ENCODE measurements at places on chromosomes 3 and 15.

- DNase-seq: no peak
Measured at GRCh38 chr3:194348354-194348753, 2.8 kb downstream of the CPN2 start.

GRCh38 chr3:194999491-194999890 is 271.5 kb downstream of the XXYLT1 start:
- DNase-seq: no peak

DNA sequence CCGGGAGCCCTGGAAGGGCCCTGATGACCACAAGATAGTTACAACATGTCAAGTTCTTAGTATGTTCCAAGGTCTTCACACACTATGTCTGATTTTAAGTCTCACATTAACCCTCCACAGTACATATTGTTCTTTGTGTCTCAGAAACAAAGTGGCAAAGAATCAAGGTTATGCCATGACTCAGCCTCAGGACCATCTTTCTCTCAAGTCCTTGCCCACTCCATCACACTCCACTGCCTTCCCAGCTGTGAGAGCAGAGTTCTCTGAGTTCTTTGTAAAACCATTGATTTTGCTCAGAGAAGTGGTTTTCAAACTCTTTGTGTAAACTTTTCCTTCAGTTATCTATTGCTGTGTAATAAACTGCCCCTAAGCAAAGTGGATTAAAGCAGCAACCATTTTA is 67.9 kb upstream of the C3orf80 start:
- DNase-seq: no peak

DNA sequence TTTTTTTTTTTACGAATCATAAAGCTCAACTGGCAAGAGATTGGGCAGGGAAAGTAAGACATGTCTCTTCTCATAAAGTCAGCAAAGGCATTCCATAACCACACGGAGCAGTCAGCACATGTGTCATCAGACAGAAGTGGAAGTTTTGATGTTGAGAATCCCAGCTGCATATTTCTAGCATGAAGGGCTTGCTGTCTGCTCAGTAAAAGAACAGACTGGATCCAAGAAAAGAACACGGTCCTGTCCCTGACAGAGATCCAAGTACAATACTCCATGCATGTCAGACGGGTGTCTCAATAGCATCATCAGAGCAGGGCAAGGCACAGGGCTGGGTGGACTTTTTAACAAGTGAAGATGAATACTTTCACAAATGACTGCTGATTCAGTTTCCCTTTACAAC is 38.2 kb downstream of the ABI3BP start:
- DNase-seq: peak; percentile 95

DNA sequence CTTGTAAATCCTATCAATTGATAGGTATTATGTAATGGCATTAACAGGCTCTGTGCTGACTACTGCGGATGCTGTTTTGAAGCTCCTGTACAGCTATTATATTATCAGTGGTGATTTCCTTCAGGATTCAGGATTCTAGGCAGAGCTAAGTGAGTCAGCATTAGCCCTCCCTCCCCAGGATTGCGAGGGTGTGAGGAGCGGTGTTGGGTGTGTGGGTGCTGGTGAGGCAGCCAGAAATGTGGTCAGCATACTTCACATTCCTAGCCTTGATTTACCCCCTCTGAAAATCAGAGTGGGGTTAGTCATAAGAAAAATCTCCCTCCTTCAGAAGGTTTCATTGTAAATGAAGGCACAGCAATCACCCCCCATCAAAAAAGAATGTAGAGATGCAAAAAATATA is 72.5 kb downstream of the SNTN start:
- DNase-seq: peak; percentile 57

GRCh38 chr3:114329823-114330222 is 36.0 kb downstream of the TIGIT start:
- DNase-seq: no peak

DNA sequence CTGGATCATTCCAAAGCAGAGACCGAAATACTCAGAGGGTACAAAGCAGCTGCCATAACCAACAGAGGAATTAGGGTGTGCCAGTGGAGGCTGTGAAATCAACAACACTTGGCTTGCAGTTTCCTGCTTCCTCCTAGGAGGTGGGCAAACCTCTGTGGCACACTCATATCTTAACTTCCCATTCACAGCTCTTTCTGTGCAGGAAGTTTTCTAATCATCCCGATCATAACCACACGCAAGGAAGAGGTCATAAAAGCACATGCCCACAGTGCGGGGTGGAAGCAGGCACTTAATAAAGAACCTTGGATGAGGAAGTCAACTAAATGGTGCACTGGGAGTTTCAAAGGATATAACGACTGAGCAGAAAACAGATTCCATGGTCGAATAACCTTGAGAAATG is 5.1 kb downstream of the SCAMP2 start:
- no peak for DNase-seq

All from HFFc6 (cell line).